GM19239 (cell line): ENCODE measurements at places on chromosomes 7 and 10.

GRCh38 chr10:14648946-14649345 lies 125.8 kb downstream of the FAM107B start:
- DNase-seq = no peak

DNA sequence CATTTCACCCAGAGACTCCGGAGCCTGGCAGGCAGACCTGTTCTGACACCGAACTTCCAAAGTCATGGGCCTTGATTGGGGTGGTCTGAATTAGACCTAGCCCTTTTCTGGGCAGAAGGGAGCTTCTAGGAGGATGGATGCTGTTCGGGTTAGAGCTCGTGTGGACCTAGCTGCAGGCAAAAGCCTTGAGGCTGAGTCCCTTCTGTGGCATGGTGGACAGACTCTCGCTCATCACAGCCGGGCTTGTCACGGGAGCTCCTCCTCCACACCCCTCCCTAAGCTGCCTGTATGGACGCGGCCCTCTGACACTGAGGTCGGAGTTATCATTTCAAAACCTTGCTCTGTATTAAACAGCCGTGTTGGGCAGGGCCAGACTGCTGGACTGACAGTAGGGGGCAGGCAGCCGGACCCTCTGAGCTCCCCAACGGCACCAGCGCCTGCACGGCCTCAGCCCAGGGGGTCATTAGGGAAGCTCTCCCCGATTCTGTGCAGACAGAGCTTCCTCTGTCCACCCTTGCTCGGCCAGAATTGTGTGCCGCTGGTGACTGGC lies 2.2 kb downstream of the IRF5 start:
- DNase-seq = peak; percentile 53

DNA sequence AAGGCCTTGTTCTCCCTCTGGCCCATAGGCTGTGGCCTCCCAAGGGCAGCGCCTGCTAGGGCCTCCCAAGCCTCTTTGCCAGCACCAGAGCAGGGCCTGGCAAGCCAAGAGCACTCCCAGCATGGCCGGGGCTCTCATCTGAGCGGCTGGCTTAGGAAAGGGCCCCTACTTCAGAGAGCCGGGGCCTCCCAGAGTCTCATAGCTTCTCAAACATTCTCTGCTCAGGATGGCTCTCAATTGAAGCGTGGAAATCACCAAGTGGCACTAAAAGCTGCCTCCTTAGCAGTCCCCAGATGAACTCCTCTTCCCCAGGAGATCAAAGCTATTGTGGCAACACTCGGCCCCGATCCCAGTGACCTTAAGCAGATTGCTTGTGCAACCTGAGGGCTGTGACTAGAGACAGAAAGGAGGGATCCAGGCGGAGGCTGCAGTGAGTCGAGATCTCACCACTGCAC lies 69.4 kb downstream of the FAM53B start:
- DNase-seq = no peak

- DNase-seq = no peak
These were observed 54.8 kb upstream of the AGBL3 start for GRCh38 chr7:134931487-134931886.

DNA sequence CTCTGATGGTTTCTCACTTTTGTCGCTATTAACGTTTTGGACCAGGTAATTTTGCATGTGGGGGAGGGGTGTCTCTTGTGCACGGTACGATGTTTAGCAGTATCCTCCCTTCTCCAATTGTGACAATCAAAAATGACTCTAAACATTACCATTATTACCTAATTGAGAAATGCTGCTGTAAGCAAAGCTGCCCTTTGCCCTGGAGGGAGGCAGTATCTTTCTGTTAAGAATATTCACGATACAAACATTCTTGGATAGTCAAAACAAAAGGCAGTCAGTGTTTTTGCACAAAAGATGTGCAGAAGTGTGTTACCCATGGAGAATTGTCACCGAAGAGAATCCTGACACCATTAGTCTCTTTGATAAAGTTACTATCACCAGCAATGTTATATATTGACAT lies 9.6 kb downstream of the MALSU1 start:
- DNase-seq = no peak

GRCh38 chr10:114682121-114682520 lies 24.0 kb upstream of the ABLIM1 start:
- no peak for DNase-seq
